D341Med (cell line): ENCODE measurements at places on chromosomes 2 and 18.
A peak's percentile ranks its signal among the peaks of the same experiment; 100 is the strongest.

GRCh38 chr2:140351692-140352091 lies 1571.5 kb upstream of the NXPH2 start:
- no peak for DNase-seq

DNA sequence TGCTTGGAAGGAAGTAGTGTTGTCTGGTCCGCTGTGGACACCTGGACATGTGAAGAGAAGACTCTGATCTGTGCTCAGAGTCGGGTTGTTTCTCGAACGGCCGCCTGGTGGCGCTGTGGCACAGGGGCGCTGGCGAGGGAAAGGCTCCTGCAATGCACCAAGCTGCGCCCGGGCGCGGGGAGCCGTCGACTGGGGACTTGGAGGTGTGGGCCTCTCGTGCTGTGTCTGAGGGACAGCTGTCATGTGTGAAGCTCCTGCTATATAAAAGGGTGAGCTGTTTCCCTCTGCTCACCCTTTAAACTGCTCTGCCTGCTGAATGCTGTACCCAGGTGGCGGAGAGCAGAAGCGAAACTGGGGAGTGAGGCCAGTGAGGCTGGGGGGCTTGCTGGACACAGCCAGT lies 44.0 kb downstream of the GNAL start:
- DNase-seq, result peak; percentile 92

GRCh38 chr2:120777170-120777751 lies 41.6 kb downstream of the GLI2 start:
- no peak for DNase-seq

DNA sequence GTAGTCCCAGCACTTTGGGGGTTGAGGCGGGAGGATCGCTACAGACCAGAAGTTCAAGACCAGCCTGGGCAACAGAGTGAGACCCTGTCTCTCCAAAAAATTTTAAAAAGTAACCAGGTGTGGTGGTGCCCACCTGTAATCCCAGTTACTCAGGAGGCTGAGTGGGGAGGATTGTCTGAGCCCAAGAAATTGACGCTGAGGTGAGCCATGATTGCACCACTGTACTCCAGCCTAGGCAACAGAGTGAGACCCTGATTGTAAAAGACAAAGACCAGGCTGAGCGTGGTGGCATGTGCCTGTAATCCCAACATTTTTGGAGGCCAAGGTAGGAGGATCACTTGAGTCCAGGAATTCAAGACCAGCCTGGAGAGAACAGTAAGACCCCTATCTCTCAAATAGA lies 7.8 kb downstream of the ST6GAL2 start:
- DNase-seq, result no peak

- no peak for DNase-seq
Observed at GRCh38 chr2:239898292-239898925, 126.7 kb downstream of the NDUFA10 start.

GRCh38 chr2:231764760-231765159 lies 16.3 kb downstream of the PDE6D start:
- no peak for DNase-seq

GRCh38 chr2:181073896-181074295 lies 93.5 kb downstream of the UBE2E3 start:
- DNase-seq, result no peak

- DNase-seq, result no peak
Observed at GRCh38 chr2:105872830-105873229, 128.1 kb downstream of the NCK2 start.

DNA sequence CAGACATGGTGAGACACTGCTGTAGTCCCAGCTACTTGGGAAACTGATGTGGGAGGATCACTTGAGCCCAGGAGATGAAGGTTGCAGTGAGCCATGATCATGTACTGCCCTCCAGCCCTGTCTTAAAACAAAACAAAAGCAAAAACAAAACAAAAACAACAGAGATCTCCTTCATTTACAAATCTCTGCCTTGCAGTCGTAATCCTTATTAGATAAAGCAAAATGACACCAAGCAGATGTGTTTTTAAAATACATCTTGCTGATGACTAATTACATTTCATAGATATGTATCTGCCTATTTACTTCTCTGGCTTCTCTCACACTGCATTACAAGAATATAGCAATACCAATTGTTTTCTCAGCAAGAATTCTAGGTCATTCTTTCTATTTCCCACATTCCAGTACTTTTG lies 22.8 kb downstream of the NFE2L2 start:
- no peak for DNase-seq

- no peak for DNase-seq
Observed at GRCh38 chr2:71454221-71455010, 1.1 kb downstream of the DYSF start.

DNA sequence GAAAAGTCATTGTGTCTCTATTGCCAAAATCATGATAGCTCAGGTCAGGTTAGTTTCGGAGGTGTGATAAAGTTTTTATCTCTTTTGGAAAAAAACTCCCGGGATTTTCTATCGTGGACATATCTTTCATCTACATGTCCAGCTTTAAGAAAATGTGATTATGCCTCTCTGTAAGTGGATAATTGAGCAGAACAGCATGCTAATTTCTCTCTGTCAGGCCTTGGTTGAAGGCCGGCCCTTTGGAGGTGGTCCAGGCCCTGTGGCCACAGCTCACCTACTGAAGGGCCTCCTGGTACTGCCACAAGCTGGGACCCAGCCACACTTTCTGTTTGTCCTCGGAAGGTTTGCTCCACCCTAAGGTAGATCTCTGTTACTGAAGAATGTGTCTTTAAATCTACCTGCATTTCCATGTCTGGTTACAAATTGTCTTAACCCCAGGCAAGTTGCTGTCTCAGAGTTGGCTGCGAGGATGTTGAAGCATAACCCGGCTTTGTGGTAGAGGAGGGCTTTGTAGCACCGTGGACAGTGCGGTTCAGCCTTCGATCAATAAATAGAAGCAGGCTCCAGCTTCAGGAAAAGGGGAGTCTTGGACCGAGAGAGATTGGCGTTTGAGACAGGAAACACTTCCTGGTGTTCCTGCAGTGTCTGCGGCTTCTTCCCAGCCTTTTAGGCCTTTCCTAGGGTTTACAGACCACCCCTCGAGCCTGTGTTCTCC lies 25.5 kb downstream of the TCF7L1 start:
- DNase-seq, result no peak

- DNase-seq, result no peak
Observed at GRCh38 chr2:186281726-186282125, 204.3 kb upstream of the ZC3H15 start.

- no peak for DNase-seq
Observed at GRCh38 chr2:60657673-60658072, 98.4 kb upstream of the PAPOLG start.

DNA sequence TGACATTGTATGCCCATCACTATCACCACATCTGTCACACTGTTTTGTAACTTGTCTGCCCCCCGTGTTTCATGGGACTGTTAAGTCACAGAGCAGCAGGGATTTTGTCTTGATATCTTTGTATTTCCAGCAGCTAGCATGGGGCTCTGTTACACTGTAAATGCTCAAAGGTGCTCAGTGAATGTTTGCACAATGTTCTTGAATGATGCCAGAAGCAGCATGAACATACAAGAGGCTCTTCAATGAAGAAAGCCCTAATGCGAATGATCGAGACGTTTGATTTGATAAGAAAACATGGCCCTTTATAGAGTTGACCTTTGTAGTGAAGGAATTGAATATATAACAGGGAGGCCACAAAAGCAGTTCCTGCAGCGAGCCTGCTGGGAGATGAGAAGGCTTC lies 120.9 kb upstream of the TTC39C start:
- DNase-seq, result no peak

DNA sequence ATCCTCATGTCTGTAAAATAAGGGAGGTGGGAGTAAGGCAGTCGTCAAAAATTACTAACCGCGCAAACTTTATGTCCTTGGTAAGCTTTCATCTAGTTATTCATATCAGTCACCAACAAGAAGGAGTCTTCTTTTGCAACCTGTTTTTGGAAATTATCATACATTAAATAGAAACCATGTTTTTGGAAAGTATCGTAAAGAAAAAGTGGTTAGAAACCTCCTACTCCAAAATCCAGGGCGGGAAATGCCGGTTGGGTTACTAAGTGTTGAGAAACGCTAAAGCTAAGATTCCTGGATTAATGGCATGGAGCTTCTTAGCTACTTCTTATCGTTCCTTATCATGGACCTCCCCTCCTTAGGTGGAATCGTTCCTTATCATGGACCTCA lies 778 bp downstream of the BBS5 start:
- DNase-seq, result no peak

GRCh38 chr2:226300196-226300886 lies 499.3 kb downstream of the IRS1 start:
- no peak for DNase-seq

DNA sequence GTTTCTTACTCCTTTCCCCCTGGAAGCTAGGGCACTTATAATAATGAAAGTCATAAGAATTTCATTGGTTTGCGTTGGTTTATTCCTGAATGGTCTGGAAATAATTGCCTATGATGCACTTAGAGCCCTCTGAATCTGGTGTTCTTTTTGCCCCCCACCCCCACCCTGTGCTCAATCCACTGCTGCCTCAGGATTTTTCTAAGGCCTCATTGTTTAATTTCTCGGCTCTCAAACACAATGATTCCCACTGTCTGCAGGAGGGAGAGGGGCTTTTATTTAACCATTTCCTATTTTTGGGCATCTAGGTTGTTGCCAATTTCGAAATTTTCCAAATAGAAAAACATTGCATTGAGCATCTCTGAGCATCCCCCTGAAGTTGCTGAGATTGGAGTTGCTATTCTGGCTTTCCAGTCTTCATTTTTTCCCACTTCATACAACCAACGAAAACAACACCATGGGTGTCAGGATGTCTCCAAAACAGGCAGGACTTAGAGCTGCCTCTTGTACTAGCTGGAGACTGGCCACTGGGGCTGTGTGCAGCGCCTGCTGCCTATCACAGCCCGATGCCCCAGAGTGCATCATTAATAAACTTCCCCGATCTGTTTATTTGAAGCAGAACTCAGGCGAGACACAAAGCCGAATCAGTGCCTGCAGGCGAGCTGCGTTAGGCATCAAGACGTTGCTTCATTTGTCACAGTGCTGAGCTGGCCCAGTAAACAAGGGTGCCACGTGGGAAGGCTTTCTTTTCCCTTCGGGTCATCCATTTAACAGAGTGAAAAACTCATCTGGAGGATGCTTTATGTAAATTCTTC lies 1.8 kb upstream of the PCARE start:
- DNase-seq, result no peak

- no peak for DNase-seq
Observed at GRCh38 chr2:18684206-18685038, 95.1 kb upstream of the NT5C1B start.
